Hepatic stellate cell (primary cell): ENCODE measurements at places on chromosomes 5 and 9.

DNA sequence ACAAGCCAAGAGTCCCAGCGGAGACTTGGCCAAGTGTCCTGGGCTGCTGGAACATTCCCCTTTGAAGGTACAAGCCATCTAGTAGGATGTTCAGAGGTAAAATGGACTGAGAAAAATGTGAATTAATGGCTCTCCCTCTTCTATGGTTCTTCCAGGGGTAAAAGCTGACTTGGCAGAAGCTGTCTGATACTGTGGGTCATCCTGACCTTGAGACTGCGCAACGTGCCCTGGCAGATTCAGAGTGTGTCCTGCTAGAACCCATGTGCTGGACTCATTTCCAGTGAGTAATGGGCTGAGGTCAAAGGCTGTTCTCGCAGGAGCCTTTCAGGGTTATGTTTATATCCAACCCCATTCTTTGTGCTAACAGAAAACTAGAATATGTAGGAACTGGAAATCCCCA, 423.0 kb upstream of the CD180 start:
- no peak for DNase-seq

DNA sequence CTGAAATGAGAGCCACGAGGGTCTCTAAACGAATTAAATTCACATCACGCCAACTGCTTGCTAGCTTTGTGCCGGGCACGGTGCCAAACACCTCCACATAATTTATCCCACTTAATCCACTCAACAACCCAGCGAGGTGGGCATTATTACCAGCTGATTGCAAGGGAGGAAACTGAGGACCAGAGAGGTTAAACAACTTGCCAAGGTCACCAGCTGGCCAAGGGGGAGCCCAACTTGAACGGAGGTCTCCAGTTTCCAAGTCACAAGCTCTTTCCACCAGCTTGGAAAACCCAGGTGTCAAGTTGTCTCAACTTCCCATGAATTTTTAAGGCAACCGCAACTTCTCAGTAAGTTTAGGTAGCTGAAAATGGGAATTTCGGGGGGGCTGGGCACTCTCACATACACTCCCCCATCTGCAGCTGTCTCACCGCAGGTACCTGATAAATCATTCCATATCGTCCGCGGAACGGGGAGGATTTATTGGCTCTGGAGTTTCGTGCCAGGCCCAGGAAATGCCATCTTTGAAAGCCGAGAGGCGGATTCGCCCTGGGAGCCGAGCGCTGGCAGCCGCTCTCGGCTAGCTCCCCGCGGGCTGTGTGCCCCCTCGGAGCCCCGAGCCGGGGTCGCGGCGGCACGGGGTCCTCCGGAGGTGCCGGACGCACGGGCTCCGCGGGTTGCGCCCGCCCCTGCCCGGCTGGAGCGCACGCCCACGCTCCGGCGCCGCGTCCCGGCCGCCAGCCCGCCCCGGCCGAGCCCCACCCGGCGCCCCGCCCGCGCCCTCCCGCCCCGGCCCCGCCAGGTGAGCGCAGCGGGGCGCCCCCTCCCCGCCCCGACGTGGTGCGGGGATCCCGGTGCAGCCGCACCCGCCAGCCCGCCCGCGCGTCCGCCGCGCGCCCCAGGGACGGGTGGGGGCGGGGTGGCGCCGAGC, 617 bp downstream of the PTPN3 start:
- DNase-seq, result no peak

DNA sequence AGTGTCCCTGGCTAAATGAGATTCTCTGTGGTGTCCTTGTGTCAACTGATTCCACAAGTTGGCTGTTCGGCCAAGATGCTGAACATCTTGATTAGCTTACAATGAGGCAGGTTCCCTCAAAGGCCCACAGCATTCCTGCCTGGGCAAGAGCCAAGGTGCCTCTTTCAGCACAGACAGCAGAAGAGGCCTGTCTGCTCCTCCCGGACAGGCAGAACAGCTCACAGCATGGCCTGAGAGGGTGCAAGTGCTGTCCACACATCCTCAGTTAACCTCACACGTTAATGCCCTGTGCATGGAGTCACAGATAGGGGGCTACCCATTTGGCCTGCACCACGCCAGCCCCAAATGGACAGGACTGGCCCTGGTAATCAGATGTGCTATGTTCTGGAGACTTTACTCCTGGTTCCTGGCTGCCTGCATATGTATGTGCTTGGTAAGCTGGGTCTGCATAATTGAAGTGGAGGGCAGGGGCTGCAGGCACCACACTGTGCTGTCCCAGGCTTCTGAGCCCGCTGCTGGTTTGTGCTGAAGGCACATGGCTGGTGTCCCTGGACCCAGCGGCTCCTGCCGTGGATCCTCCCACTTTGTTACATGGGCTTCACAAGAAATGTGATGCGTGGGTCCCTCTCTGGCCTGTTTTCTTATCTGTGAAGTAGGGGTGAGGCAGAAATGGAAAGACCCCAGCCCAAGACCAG, 8.9 kb downstream of the CSF2 start:
- DNase-seq, result no peak

GRCh38 chr5:125528881-125529280, 782.4 kb upstream of the ZNF608 start:
- DNase-seq, result no peak

DNA sequence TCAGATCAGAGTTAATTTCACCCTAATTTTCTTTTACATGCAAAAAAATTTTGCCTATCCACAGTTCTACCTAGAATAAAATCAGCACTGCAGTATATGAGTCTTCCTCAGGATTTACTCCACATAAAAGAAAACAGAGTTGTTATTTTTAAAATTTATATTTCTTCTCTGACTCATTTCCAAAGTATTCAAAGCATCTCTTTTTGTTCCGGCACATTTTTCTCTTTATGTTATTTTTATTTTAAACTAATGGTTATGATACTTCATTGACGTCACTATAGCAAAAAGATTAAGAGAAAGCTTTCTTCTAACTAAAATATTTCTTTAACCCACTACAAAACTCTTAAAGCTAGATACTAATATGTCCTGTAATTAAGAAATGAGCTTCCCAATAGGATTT, 590.4 kb downstream of the PRELID2 start:
- DNase-seq, result peak; percentile 19

DNA sequence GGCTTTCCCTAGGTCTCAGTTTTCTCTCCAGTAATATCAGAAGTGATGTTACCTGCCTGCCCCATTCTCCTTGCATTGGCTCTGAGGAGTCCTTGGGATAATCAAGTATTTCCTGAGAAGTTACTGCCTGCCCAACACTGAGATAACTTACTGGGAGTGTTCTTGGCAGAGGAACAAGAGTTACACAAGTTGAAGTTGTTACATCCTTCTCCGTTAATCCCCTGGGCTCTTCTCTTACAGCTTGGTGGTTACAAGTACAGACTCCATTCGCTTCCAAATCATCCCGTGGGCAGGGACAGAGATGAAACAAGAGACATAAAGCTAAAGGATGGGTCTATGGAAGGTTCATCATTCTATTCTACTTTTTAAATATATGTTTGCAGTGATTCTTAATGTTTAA, 74.1 kb upstream of the SAP30L start:
- peak; percentile 23 for DNase-seq

DNA sequence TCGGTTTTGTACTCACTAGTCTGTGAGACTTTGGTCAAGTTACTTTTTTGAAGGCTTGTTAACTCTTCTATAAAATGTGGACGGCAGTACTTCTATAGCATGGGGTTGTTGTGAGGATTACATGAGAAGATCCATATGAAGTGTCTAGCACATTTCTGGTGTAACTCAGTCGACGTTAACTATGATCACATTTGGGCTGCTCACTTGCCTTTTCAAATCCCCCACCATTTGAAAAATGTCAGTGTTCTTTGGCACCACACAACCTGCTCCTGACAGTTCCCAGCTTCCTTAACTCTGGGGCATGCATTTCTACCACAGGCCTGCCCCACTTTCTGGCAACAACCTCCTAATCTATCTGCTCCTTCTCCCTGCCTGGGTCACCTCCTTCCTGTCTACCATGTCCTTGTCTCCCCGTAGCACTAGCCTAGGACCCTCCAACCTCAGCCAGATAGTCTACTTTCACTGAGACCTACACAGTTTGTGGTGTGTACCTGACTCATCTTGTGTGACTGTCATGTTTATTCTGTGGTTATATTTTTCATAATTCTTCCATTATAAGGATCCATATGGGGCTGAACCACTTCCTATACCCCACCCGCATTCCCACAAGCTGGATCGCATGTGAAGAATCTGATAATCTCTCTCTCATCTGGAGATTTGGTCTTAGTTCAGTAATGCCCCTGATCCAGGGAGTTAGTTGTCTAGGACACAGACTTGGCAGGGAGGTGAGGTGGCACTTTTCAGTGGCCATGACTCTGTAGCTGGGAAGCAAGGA, 30.2 kb upstream of the BASP1 start:
- DNase-seq, result no peak

DNA sequence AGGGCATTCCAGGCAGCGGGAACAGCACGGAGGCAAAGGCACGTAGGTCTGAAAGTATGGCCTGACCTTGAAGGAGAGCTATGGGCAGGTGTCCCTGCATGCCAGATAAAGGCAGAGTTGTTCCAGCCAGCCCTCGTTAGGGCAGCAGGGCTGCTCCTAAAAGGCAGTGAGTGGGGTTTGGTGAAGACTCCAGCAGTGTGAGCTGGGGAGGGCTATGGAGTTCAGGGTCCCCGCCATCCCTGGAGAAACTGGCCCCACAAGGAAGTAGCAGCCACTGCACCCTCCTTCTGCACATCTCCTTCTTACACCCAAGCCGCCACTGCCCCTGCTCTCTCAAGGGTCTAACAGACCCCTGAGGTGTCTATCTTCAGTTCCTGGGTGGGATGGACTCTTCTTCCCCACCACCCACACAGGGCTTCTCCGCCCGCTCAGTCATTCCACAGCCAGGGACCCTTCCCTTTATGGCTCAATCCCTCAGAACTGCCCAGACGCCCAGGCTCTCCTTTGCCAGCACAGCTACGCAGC, 1.4 kb downstream of the AKNA start:
- no peak for DNase-seq
